Activated CD8-positive, alpha-beta memory T cell treated with anti-CD3 and anti-CD28 coated beads for 1 hour (primary cell): ENCODE measurements at places on chromosomes 7 and 10.

GRCh38 chr10:7388602-7389001, 22.2 kb downstream of the SFMBT2 start:
- no peak for DNase-seq

GRCh38 chr7:117402109-117402508, 25.2 kb downstream of the ASZ1 start:
- DNase-seq: no peak

- no peak for DNase-seq
Observed at GRCh38 chr10:71754562-71754961, 18.8 kb downstream of the VSIR start.

- DNase-seq: no peak
Observed at GRCh38 chr7:155296006-155296787, 1.5 kb upstream of the INSIG1 start.

GRCh38 chr7:151650161-151650560, 130.5 kb upstream of the RHEB start:
- DNase-seq: no peak

GRCh38 chr10:128563904-128564303, 437.7 kb upstream of the MKI67 start:
- no peak for DNase-seq

- DNase-seq: no peak
Observed at GRCh38 chr10:96491303-96491702, 22.4 kb downstream of the TLL2 start.

DNA sequence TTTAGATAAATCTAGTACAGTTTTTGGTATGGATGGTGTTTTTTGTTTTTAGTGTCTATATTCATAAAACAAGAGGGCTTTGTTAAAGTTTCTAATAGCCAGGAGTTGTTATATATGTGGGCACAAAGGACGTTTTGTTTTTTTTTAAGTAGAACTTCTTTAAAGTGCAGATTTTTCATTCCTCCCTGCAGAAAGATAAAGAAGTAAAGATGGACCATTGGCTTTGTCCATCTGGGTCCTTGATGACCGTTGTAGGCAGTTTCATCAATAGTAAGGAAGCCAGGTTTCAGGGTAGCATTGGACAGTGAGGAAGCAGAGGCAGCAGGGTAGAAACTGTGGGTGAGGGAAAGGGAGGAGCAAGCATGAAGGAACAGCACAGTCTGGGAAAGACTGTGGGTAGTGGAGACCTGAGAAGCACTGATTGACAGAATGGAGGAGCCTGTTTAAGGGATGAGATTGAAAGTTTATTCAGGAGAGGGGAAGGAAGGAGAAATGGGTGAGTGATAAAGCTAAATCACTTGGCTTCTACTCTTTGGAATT, 5.3 kb downstream of the CALU start:
- DNase-seq: no peak

DNA sequence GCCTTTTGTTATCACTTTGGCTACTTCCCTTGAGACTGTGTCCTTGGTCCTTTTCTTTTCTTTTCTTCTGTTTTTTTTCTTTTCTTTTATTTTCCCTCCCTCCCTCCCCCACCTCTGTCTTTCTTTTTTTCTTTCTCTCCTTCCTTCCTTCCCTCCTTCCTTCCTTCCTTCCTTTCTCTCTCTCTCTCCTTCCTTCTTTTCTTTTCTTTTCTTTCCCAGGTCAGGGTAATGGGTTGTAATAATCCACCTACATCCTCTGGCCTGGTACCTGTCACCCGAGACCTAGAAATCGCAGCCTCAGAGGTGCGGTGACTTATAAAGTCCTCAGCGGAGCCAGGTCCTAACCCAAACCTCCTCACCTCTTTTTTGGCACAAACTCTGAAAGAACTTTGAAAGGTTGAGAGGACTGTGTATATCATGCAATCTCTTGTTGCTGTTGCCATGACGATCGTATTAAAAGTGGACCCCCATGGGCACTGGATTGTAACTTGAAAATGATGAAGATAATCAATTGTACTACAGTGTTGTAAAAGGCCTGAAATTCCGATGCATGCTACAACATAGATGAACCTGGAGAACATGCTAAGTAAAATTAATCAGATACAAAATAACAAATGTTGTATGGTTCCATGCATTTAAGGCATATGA, 140.7 kb upstream of the AGK start:
- no peak for DNase-seq

GRCh38 chr10:101236376-101237080, 7.3 kb upstream of the LBX1 start:
- DNase-seq: no peak

DNA sequence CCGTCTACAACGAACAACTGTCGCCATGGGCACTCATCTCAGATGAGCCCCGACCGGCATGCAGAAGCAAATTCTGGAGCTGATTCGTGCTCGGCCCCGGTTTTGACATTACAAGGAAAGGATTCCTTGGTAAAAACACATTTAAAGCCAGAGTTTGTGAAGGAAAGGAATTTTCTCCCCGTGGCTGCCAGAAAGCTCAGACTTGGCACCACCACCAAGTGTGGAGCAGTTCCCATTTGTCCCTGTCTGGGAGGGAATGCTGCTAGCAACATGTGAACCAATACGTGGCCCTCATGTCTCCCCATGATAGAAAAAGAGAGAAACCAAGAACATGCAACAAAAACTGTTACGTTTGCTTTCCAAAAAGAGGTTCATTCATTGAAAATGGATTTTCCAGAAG, 55.2 kb upstream of the DDC start:
- DNase-seq: no peak

DNA sequence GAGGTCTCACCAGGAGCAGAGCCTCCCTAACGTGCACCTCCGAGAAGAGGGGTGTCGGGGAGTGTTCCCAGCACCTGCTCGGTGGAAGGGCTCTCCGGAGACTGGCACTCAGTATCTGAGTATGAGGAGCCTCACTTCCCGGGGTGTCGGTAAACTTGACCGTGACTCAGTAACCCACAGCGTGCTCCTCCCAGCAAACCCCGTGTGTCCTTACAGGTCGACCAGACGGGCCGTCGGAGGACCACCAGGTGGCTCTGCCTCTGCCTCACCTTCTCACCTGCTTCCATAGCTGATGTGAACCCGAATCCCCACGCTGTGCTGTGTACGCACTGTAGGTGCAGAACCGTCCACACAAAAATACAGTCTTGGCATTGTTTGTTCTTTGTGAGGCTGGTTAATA, 29.0 kb upstream of the KNDC1 start:
- no peak for DNase-seq

DNA sequence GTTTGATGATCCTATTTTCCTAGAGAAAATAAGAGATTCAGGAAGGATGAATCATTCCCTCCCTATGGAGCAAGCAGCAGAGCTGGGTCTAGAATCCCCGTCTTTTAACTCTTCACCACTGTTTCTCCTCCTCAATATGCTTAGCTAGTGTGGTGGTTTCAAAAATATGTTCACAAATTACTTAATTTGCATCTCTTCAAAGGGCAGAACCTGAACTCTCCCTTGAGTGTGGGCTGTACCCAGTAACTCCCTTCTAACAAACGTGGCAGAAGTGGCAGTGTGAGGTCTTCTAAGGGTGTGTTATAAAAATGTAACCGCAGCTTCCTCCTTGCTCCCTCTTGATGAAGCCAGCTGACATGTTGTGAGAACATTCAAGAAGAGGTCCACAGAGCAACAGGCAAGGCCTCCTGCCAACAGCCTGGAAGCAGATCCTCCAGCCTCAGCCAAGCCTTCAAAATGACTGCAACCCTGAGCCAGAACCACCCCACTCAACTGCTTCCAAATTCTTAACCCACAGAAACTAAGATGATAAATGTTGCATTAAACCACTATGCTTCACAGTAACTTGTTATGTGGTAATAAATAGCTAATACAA, 36.6 kb downstream of the SRPK2 start:
- peak; percentile 12 for DNase-seq
